NB4 (cell line): ENCODE measurements at places on chromosomes 12 and 14.

- DNase-seq: no peak
Measured at GRCh38 chr12:4563336-4563735, 1.3 kb downstream of the DYRK4 start.

- no peak for DNase-seq
Measured at GRCh38 chr12:115598871-115599811, 678.4 kb downstream of the MED13L start.

DNA sequence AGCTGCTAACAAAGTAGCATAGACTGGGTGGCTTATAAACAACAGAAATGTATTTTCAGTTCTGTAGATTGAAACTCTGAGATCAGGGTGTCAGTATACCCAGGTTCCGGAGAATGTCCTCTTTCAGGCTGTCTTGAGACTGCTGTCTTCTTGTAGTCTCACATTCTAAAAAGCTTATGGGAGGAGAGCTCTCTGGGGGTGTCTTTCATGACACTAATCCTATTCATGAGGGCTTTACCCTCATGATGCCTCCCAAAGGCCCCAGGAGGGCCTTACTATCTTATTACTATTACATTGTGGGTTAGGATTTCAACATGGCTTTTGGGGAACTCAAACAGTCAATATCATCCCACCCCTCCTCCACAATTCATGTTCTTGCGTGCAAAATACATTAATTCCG, 94.3 kb downstream of the AEBP2 start:
- peak; percentile 57 for DNase-seq

DNA sequence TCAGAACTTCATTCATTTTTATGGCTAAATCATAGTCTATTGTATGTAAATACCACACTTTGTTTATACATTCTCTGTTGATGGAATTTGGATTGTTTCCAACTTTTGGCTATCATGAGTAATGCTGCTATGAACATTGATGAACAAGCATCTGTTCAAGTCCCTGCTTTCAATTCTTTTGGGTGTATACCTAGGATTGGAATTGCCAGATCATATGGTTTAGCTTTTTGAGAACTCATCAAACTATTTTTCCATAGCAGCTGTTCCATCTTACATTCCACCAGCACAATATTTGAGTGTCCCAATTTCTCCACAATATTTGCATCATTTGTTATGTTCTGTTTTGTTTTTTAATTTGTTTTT, 52.3 kb upstream of the CCND2 start:
- no peak for DNase-seq

DNA sequence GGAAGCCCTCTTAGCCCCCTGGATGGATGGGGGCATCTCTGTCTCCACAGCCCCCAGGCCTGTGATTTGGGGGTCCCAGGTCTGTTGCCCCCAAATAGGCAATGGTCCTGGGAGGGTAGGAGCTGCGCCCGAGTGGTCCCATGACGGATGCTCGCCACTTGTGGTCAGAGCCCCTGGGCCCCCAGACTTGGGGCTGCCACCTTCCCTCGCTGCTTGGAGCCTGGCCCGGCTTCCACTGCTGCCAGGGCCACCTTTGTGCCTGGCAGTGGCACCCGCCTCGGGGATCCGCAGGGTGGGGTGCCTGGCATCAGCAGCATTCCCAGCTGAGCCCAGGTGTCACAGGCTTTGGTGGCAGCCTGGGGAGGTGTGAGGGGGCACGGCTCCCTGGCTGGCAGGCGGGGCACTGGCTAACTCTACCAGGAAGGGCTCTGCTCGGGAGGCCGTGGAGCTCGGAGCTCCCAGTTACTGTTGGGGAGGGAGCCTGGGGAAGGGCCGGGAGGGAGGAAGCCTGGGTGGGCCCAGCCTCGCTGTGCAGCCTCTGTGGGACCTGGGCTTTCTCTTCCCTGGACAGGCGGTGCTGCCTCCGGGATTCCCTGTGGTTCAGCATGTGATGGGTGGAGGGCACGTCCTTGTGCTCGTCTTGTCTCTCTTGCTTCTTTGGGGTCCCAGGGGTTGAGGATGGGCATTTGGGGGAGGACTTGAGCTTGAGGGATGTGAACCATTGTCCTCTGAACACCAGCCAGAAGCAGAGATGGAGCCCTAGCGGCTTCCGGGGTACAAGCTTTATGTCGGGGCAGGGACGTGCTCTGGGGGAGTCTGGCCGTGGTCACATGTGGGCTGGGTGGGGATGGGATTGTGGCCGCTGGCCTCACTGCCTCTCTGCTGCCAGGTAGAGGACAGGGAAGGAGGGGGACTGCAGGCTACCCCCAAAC, 5.4 kb downstream of the KIF26A start:
- DNase-seq: no peak

- DNase-seq: no peak
Measured at GRCh38 chr12:2963154-2963759, 4.1 kb downstream of the TEAD4 start.

DNA sequence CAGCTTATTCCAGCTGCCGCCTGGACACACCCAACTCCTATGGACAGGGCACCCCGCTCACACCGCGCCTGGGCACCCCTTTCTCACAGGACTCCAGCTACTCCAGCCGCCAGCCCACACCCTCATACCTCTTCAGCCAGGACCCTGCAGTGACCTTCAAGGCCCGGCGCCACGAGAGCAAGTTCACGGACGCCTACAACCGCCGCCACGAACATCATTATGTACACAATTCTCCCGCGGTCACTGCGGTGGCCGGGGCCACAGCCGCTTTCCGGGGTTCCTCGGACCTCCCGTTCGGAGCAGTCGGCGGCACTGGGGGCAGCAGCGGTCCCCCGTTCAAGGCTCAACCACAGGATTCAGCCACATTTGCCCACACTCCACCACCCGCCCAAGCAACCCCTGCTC, 5.9 kb downstream of the SETD1B start:
- no peak for DNase-seq

GRCh38 chr14:85471744-85472143, 58.2 kb upstream of the FLRT2 start:
- no peak for DNase-seq

DNA sequence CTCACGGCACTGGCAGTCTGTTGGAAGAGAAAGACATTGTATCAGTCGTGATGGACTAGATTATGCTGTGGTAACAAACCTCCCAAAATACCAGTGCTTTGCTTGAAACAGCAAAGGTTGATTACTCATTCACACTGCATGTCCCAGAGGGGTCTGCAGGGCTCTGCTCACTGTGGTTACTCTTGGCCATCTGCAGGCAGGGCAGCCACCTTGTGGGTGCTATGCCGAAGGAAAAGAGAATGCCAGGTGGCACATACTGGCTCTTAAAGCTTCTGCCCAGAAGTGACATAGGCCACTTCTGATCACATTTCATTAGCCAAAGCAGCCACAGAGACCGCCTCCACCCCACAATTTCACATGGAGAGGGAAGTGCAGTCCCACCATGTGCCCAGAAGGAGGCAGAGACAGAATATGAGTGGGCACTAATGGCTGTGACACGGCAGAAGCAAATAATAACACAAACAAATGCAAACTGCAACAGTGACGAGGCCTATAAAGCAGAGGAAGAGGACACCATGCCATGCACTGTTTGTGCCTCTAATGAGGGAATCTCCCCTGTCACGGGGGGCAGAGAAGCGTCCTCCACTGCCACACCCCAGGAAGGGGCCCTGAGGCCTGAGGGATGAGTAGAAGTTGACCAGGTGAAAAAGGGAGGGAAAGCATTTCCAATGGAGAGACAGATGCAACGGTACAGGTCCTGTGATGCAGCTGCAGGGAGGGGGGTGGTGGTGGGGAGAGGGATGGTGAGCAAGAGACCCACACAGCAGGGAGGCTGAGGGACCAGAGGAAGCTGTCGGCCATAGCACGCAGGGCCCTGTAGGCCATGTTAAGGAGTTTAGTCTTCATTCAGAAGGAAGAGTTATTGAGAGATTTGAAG, 51.7 kb upstream of the KICS2 start:
- DNase-seq: peak; percentile 45
